ENCODE measurements at places on chromosomes 4 and X.

- DNase-seq: no peak
These were observed 342 bp downstream of the EOLA2 start for GRCh38 chrX:149937871-149938426.

- no peak for DNase-seq
These were observed 5.3 kb upstream of the APELA start for GRCh38 chr4:164871673-164872072.

DNA sequence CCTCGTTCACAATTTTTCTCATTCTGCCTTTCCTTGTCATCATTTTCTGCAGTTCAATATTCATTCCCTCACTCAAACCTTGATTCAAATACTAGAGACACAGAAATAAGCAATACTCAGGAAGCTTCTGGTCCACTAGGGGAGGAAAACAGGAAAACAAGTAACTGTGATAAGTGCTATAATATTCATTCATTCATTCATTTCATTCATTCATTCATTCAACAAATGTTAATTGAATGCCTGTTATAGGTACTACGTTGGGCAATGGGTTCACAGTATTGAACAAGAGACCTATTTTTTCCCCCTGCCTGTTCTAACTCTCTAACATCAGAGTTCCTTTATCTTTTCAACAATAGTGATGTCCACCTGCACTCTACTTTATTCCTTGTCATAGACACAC lies 104.0 kb downstream of the HDAC8 start:
- no peak for DNase-seq

DNA sequence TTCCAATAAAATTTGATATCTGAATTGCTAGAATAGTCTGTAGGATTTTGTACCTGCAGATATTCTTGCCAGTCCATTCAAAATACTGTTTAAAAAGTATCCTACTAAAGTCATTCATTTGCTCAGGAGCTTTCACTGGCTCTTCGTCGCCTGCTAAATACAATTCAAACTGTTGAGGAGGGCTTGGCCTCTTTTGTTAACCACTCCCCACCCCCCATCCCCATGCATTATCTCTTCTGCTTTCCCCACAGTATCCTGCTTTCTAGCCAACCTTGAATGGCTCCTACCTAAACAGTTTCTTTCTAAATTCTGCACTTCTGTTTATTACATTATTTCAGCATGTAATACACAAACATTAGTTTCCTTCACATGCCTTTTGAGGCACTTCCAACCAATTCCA lies 230.8 kb downstream of the CPE start:
- no peak for DNase-seq

DNA sequence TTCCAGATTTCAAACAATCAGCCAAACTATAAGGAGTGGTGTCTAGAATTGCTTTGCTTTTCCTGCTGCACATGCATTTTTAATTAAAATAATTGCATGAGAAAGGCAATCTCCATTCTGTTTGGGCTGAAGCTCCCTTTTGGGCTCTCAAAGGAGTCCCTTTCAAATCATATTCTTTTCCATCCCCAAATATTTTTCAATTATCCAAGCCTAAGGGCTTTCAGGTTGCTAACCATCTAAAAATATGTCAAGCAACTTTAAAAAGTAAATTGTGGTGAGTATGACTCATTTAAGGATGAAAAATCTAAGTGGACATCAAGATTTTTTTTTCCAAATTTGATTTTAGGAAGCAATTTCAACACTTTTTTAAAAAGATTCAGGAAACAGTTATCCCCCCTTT lies 28.4 kb downstream of the PIR start:
- no peak for DNase-seq

GRCh38 chr4:5796976-5797375 lies 86.0 kb downstream of the EVC start:
- DNase-seq: no peak

GRCh38 chrX:19678941-19679340 lies 163.6 kb upstream of the MAP3K15 start:
- no peak for DNase-seq

GRCh38 chr4:79497001-79497400 lies 89.0 kb upstream of the GK2 start:
- DNase-seq: no peak

DNA sequence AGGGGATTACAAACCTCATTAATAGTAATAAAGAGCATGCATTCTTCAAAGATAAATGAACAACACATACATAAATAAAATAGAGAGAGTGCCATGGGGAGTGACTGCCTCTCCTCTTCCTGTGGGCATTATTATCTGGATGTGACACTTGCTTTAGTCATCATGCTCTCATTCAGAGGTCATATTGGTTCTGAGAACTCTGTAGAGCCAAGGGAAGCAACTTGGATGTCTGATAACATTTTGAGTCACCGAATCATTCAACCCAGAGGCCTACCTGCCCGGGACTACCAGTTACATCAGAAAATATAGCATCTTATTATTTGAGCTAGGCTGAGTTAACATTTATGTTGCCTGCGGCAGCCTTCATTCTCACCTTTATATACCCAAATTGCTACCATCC lies 489.5 kb downstream of the STIM2 start:
- DNase-seq: no peak

DNA sequence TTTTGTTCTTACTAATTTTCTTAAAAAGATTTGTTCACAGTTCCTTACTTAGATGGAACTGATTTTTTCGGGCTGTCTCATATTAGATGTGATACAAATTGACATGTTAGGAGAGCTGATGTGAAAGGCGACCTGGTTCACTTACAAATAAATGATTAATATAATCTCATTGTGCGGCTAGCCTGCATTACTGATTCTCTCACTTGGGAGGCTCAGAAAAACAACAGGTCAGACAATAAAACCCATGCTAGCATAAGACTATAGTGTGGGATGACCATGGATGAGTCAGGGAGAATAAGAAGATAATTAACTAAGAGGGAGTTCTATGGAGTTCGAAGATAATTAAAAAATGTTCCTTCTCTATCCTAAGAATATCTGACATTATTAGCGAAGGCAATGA lies 40.8 kb downstream of the RTL9 start:
- no peak for DNase-seq

DNA sequence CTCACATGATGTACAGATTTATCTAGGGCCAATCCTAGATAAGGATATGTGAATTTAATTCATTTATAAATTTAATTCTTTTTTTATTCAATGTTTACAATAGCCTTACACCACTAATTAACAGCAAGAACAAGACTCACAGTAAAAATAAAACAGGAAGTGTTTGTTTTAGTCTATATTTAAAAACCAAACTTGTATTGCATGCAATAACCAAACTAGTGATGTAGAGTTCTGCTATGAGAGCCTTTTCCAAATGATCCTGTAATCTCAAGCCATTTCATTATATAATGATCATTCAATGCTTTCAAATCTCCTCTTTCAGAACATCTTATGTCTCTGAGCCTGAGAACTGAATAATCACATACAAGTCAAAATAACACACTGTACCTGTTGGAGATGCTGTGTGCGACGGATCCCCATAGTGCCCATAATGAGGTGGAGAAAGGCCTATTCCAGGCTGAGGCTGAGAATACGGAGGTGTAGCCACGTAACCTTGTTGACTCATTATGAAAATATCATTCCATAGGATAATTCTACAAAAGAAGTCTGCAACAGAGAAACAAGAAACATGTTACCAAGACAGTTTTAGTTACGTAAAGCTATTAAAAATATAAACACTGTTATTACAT lies 2.6 kb downstream of the SEC24D start:
- DNase-seq: no peak

- DNase-seq: no peak
These were observed 684.1 kb downstream of the TRAM1L1 start for GRCh38 chr4:116401293-116401692.

GRCh38 chrX:153019166-153019565 lies 25.2 kb upstream of the PNMA5 start:
- DNase-seq: no peak

GRCh38 chrX:13235930-13236329 lies 83.9 kb downstream of the ATXN3L start:
- DNase-seq: no peak

DNA sequence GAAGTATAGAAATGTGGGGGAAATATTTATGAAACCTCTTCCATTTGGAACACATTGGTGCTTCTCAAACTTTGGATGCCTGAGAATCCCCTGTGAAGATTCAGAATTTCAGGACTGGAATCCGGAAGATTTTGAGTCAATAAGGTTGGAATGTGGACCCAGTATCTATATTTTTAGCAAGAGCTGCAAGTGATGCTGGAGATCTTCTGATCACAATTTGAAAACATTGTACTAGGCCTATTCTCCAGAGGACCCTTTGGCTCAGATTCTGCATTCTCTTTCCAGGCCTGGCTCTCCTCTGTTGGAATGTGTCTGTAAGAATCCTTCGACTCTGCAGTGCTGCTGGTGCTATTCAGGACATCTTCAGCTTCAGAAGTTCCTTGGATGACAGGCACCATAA lies 2.4 kb upstream of the PKD2 start:
- DNase-seq: no peak

DNA sequence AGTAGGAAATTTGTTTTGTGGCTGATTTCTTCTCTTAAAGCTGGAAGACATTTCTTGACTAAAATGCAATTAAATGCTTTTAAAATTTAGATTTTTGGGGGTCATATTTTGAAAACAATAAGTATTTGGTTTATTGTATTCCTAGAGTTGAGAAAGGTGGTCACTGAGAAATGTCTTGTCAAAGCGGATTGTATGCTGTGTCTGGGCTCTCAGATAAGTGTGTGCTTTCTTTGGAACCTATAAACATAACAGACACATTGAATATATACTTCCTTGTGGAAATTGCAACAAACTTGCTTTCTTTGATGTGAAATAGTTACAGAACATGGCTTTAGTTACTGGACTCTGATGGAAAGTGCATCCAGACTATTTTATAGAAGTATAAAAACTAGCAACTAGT lies 75.4 kb downstream of the AFF1 start:
- no peak for DNase-seq

DNA sequence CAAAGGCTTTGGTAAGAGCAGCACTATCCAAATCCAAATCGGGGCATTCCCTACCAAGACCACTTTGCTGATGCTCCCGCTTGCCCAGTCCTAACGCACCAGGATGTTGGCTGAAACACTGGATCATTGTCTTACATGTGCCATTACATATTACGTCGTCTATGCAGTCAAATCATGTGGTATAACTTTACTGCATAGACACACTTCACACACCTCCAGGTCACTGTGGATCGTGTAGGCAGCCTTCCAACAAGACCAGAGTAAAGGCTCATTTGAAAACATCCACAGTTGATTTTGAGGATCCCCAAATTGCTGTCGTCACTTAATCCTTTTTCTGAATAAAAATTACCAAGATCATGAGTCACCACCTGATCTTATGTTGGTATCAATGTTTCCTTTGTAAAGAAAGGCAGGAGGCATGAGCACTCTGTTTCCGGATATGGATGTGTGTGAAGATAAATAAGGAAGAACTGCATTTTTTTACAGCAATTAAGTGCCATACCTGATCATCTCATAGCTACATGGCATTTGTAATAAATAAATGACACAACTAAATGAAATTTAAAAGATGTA lies 18.5 kb downstream of the TENM3 start:
- no peak for DNase-seq

DNA sequence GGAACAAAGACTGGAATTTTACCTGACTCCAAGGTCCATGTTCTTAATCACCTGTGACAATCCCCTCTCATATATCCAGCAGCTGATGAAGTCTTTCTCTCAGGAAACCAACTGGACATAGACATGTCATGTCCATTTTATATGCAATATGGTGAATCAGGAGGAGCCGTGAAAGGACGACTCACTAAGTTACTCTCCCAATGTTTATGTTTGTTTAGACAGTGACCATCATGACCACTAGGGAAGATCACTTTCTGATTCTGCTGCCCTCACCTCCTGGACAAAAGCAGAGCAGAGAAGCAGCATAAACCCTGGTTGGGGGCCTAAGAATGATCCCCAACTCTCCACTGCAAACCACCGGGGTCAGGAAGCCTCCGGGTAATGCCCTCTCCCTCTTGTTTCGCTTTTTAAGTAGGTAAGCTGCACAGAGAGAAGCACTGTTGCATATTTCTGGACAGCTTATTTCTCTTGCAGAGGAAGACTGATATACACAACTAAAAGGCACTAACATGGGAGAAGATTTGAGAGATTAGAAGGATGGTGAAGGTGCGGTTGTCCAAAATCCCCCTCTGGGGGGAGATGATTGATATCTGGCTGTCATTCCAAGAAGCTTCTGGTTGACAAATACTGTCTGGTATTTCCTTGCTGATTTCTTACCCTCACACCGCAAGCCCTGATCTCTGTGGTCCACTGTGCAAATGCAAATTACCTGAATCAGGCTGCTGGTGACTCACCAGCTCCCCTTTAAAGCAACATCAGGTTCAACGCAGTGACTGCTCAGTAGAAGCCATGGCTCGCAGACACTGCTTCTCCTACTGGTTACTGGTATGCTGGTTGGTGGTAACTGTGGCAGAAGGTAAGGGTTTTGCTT lies at the start of gene ODAPH:
TSS of gene ODAPH (plus strand) at position 773 of the 871 bp plus-strand sequence. CDS start at position 790, 17 bp downstream.
- DNase-seq: no peak

GRCh38 chr4:114282937-114283336 lies 303.5 kb upstream of the ARSJ start:
- no peak for DNase-seq

GRCh38 chr4:71201817-71202576 lies 136.8 kb upstream of the SLC4A4 start:
- DNase-seq: no peak

DNA sequence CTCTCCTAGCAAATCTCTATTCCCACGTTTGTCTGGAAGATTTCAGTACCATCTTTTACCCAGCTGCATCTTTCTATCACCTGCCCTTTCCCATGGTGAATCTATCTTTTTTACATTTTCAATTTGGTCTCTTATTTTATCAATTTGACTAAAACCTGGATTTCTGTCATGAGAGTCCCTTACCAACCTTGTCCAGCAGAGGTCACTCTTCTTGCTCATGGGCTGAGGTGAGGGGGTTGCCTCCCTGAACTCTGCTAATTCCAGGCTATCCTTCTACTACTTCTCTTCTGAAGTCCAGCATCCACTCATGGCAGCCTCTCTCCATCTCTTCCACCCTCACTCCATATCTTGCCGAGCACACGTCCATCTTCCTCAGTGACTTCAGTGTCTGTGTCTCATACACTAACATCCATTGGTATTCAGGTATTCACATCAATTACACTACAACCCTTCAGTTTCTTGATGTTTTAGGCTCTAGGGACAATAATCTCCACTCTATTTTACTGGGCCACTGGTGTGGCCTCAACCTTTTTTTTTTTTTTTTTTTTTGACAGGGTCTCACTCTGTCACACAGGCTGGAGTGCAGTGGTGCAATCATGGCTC lies 17.8 kb upstream of the ZNF827 start:
- DNase-seq: no peak

- no peak for DNase-seq
These were observed 769 bp downstream of the TCEAL1 start for GRCh38 chrX:103629318-103630170.

GRCh38 chr4:146545102-146545501 lies 23.4 kb upstream of the SLC10A7 start:
- no peak for DNase-seq

DNA sequence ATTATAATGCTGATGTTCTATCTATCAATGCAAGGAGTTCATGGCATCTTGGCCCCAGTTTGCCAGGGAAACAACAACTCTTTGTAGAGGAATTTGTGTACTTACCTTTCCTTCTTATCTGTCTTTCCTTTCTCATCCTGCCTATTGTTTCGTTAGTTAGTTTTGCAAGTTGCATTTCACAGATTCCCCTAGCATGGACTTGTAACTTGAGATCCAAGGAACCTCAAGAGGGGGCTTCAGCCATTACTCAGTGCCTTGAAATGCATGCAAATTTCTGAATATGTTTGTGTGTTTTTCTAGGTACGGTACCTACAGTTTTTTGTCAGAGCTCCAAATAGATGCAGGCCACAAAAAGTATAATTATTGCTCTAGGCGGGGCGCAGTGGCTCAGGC lies 203.6 kb downstream of the LDB2 start:
- DNase-seq: no peak

- no peak for DNase-seq
These were observed 368.0 kb upstream of the TECRL start for GRCh38 chr4:64777286-64777685.
